ENCODE measurements at places on chromosomes 3 and 15.

DNA sequence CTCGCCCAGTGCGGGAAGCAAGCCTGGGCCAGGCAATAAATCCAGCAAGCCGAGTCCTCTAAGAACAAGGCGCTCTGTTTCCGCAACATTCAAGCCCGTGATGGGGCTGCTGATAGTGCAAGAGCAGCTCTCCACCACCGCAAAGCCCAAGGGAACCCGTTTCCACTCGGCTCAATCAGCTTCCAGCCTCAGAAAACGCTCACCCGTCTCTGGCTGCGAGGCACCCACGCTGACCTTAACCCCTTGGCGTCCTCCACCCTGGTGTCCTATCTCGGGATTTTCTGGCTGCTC, 17.8 kb downstream of the SPATA12 start:
- DNase-seq: peak; percentile 69

DNA sequence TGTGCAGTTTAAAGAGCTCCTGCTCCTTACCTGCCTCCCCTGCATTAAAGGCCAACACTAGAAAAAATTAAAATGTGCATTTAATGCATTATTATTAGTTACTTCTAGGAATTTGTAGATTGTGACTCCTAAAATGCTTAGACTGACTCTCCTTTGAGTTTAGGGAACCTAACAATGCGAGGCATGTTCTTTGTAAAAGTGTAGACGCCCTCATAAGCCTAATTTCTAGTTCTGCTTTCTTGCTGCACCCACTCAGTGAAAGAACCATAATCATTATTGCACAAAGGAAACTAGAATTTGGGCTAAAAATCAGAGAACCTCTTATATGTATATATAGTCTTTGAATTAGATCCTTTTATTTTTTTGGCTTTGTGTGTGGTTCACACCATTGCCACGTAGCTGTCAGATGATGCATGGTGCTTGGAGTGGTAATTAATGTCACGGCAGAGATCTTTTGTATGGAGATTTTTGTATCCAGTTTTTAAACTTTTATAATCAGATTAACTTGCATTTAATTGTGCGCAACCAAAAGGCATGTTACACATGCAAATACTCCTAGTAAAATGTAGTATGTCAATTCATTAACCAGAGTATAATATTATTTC, 710 bp downstream of the ABHD10 start:
- DNase-seq: no peak

- DNase-seq: peak; percentile 78
Measured at GRCh38 chr3:46998121-46998851, 18.8 kb downstream of the NBEAL2 start.

DNA sequence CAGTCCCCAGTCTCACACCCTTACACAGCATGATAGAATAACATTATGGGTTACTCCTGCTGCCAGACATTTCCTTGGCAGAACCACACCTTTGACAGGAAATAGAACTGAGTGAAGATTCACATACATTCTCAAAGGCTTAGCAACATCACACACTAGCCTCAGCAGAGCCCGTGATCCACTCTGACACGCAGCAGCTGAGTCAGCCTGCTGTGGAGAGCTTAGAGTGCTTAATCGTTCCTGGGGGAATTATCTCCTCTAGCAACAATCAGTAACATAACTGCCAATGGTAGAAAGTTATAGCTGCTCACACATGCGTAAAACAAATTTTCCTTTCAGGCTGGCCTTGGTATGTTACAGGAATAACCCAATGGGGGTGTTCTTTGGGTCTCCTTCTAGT, 382.1 kb downstream of the GAP43 start:
- DNase-seq: no peak

DNA sequence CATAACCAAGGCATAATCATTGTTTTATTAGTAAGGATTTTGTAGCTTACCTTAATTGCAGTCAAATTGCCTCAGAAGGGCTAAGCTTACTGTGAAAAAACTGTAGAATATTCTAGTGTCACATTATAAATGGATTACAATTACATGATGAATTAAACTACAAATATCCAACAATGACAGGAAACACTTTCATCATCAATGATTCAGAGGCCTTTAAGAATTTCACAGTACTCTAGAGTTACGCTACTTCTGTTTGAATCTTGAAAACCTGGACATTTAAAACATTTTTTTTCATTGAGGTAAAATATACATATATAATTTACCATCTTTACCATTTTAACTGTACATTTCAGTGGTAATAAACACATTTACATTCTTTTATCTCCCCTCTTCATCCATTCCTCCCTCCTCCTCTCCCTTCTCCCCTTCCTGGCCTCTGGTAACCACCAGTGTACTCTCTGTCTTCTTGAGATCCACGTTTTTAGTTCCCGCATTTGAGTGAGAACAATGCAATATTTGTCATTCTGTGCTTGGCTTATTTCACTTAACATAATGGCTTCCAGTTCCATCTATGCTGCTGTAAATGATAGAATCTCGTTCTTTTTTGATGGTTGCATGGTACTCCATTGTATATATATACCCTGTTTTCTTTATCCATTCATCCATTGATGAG, 54.7 kb downstream of the GJD2 start:
- no peak for DNase-seq

DNA sequence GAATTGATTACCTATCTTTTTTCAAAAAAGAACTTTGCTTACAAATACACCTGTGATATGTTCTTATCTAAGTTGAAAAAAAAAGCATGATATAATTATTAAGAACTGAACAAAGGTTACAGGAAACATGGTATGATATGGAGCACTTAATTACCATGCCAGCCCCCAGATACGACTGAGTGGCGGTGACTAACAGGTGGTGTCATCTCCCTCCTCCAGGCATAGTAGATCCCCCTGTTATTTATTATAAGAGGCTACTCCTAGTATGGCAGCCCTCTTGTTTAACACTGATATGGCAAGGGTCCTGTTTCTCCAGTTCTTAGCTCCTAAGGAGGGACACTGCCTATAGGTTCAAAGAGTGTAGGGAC, 31.0 kb upstream of the TM4SF4 start:
- DNase-seq: no peak

GRCh38 chr3:114584734-114585371, 291.0 kb downstream of the TIGIT start:
- DNase-seq: no peak

DNA sequence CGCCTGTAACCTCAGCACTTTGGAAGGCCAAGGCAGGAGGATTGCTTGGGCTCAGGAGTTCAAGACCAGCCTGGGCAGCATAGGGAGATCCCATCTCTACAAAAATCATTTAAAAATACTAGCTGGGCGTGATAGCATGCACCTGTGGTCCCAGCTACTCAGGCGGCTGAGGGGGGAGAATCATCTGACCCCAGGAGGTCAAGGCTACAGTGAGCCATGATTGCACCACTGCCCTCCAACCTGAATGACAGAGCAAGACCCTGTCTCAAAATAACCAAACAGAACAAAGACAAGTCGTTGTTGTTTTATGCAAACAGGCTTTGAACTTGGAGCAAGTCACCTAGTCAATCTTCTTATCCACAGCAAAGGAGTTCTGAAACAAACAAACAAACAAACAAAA, 82.0 kb upstream of the AKAP13 start:
- no peak for DNase-seq

- peak; percentile 14 for DNase-seq
Measured at GRCh38 chr15:63967616-63968015, 78.7 kb downstream of the DAPK2 start.

DNA sequence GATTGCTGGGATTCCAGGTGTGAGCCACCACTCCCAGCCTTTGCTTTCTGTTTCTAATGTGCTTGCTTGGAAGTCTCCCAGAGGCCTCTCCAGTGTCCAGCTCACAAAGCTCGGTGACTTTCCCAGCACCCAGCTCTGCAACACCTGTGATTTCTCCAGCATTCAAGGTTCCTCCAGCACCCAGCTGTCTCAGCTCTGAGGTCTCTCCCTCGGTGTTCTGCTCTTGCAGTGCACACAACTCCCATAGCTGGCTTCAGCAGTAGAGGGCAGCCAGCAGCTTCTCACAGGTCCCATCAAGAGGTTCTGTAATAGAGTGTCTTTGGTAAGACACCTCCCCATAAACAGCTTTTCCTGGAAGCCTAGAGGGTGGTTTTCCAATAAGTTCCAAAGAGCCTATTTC, 75.1 kb downstream of the GRM7 start:
- no peak for DNase-seq

DNA sequence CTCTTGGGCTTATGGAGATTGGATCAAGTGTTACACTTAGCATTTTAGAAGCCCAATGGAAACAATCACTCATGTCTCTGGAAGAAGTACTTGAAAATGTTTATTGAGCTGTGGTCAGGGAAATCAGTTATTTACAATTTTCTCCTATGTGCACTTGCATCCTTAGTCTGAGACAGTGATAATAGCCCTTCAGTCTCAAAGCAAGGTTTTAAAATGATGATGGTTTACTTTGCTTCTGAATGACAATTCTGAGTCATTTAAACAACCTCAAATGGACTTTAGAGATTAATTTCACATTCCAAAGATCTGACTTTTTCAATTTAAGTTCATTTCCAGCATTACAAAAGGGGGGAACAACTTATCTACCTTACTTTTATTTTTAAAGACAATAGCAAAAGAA, 20.1 kb downstream of the TIPARP start:
- no peak for DNase-seq

DNA sequence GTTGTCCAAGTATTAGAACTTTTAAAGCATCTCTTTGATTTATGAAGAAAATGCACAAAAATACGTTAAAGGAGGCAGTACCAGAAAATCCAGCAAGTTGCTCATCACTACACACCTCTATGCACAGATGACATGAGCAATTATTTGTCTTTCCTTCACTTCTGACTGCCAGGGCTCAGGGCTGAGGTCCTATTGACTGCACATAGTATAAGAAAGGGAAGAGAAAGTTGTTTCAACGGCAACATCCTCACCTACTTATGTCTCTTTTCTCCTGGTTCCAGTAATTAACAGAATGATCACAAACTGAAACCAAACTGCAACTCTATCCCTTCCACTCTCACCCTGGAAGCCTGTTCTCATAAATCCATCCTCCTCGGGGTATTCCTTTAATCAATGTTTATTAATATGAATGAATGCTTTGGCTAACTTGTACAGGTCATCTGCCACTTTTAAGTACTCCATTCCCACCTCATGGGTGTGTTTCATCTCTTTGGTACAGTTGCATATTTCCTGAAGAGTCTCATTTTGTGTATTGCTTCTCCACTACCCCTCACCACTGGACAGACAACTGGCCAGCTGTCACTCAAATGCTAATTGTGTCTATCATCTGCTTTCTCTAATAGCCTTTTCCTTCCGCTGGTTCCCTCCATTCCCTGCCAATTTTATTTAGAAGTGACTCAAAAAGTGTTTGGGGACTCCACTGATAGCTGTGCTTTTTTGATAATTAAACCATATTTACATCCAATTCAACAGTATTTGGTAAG, 34.5 kb downstream of the RAB27A start:
- no peak for DNase-seq

DNA sequence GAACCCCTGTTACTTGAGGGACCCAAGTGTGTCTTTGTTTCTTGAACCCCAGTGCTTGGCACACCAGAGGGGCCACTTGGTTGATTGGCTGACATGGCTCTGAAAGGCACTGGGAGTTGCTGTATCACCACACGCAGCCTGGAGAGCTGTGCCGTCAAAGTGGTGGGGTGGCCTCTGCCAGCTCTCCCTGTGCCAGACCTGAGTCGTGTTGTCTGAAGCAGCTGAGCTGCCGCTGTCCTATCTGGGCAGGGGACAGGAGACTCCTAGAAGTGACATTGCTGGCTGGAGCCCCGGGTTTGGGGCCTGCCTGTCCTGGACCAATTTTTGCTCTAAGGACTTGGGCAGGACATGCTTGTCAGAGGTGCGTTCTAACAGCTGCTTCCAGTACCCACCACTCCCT, 5.5 kb upstream of the SNX22 start:
- no peak for DNase-seq

- DNase-seq: no peak
Measured at GRCh38 chr15:68612979-68613740, 34.4 kb downstream of the CORO2B start.

DNA sequence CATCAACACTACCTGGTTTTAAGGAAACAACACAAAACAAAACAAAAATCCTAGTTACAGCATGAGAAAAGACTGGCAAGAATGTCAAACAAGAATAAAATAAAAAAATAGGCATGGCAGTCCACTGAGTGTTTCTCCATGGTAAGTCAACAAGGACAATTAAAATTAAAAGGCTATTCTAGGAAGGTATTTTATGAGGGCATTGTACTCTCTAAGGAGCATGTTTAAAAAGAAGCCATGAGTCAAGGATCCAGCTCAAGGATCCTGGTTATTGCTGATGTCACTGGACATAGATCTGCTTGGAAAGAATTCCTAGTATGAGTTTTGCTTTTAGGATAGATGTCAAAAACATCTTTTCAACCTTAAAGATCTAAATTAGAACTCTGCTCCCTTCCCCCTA, 106.7 kb downstream of the MYO5A start:
- no peak for DNase-seq

DNA sequence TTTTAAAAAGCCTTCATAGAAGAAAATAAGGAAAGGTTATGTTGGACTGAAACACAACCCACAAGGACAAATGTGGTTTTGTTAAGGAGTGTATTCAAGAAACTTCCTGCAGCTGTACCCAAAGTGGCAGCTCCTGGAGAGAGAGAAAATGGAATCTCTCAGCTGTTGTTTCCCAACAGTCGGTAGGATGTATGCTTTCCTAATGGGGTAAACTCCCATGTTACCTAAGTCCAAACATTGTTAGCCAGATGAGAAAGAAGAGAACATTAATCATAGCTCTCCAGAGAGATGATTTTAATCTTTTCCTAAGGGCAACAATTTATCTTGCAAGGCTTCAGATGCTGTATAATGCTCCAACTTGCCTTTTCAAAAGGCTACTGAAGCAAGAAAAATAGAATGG, 22.6 kb upstream of the TEX9 start:
- DNase-seq: no peak

GRCh38 chr3:53748512-53749271, 97.5 kb downstream of the CHDH start:
- DNase-seq: no peak

DNA sequence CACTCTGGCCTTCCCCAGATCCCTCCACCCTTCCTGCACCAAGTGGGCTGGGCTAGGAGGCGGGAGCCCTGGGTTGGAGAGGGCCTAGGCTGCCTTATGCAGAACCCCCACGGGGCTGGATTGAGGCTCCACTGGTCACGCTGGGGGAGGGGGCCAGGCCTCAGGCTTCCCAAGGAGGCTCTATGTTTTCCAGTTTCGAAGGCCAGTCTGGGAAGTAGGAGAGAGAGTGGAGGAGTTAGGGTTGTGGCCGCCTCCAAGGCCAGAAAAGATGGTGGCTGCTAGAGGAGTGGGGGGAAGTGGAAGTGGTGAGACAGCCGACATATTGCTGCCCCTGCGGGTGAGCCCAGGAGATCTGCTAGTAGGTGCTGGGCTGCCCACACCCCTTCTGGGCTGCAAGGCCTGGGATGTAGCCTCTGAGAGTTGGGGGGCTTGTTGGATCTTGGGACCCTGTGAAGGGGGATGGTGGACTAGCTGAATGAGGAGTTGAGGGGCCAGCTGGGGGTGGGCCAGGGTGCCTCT, 1.2 kb downstream of the GNAI2 start:
- no peak for DNase-seq

GRCh38 chr3:125156456-125156855, 56.1 kb downstream of the SLC12A8 start:
- no peak for DNase-seq

- no peak for DNase-seq
Measured at GRCh38 chr15:89244574-89244903, 760 bp downstream of the FANCI start.

GRCh38 chr3:131901686-131902085, 133.1 kb downstream of the CPNE4 start:
- DNase-seq: no peak

Measured in colonic mucosa (tissue), 4 donors.